ENCODE measurements at places on chromosomes 16 and 17. TPM values are rescaled to one million over a fixed set of nuclear protein-coding genes. Genes with fewer than 3 reads are reported as not detected.

MRPL10 gene
- 32.2 TPM for total RNA-seq

DNA sequence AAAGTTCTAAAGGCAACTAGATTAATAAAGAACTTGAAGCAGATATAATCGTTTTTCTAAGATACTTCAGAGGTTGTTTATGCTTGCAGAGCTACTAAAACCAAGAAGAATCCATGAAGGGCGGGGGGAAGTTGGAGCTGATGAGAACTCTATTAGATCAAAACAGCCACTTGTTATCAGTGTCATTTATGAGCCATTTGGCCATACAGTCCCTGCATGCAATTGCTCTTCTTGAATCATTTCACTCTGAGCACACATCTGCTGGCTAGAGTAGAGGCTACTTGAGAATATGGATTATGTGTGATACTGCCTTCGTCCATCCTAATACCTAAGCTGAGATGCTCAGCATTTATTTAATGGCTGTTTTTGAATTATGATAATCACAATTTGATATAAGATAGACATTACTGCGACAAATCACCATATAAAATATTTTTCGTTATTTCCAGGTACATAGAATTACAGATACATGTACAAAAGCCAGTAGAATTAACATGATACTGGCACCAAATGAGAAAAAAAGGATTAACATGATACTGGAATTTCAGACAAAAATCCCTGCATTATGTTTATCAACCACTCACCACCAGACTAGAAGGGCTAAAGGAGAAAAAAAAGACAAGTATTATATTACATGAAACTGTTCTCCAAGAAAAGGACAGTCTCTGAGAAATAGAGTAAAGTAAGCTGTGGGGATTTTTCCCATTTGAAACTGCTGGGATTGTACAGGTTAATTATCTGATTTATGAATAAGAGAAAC, 64.5 kb downstream of the TEX2 start:
- H3K27me3 ChIP-seq, result no peaks in the 10 kb centered on the region
- no peak overlapping the region for H3K4me3 ChIP-seq
- no peak for DNase-seq
- H3K36me3 ChIP-seq, result no peaks in the 10 kb centered on the region

PRR35 gene
- total RNA-seq, result not detected

IGF2BP1 gene
- not detected for total RNA-seq
